ENCODE measurements at places on chromosomes 11 and 22.

DNA sequence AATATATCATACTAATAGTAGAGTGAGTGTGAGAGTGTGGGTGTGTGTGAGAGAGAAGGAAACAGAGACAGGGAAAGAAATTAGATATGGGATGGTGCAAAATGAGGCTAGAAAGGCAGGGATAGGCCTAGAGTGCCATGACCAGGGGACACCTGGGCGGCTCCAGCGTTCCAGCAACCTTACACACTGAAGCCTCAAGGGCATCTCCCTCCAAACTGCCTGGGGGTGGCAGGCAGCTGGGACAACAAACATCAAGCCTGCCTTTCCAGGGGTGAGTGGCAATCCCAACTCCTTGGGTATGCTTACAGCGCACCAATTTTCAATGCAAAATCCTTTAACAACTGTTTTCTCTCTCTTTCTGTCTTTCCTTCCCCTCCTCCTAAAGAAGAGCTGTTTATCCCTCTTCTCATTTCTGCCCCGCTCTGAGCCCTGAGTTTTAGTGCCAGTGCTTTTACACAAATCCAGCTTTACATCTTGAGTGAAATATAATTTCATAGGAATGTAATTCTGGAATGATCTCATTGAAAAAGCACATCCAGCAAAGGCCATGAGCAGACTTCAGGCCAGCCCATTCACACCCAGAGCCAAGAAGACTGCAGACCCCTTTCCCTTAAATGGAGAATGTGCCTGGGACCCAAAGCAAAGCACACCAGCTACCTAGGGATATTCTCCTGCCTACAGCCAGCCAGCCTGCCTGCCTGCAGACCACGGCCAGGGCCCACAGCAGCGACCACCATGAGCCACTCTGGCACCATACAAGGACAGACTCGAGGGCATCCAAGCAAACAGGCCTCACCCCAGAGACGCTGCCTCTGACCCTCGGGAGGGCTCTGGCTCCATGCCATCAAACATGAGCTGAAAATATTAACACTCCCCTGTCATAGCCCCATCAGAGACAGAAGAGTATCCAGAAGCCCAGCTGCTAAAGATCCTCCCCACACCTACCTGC, 90.3 kb downstream of the RPL27A start:
- DNase-seq = no peak

DNA sequence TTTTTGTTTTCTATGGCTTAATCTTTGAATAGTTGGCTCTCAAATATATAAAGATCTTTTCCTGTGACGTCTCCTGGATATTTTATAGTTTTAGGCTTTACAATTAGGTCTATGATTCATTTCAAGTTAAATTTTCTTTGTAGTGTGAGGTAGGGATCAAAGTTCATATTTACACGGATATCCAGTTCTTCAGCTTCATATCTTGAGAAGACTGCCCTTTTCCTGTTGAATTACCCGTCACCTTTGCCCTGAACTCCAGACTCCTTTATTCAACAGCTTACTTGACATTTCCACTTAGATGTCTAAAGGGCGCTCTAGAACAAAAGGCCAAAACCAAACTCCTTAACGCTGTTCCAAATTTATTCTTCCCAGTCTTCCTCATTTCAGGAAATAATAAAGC, 51.7 kb downstream of the TTC17 start:
- no peak for DNase-seq

- DNase-seq = no peak
Measured at GRCh38 chr11:67312187-67313021, 9.1 kb downstream of the SSH3 start.

- no peak for DNase-seq
Measured at GRCh38 chr11:76047766-76048165, 158.5 kb downstream of the WNT11 start.

- DNase-seq = no peak
Measured at GRCh38 chr11:132312701-132313111, 942.3 kb downstream of the NTM start.

DNA sequence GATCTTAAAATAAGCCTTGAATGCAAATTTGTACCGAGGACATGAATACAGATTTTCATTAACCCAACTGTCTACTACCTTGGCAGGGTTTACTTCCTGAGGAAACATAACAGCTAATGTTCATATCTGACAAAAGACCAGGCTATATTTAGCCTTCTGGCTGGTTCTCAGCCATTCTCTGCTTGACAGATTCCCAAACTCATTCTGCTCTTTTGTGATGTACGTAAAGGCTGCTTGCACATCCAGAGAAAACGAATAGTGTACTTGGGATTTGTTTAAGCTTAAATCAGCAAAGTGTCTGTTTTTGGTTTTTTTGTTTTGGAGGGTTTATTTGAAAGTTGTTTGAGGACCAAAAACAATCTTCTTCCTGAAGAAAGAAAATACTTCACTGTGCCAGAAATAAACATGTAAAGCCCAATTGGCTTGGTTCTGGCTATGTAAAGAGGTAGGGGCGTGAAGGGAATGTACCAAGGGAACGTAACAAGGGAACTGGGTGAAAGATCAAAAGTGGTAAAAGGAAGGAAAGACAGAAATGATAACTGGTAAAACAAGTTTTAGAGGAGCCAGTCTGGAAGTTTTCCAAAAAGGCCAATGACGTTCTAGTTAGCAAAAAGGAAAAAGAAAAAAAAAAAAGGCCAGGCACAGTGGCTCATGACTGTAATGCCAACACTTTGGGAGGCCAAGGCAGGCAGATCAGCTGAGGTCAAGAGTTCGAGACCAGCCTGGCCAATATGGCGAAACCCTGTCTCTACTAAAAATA, 21.4 kb upstream of the CRTAM start:
- DNase-seq = no peak

DNA sequence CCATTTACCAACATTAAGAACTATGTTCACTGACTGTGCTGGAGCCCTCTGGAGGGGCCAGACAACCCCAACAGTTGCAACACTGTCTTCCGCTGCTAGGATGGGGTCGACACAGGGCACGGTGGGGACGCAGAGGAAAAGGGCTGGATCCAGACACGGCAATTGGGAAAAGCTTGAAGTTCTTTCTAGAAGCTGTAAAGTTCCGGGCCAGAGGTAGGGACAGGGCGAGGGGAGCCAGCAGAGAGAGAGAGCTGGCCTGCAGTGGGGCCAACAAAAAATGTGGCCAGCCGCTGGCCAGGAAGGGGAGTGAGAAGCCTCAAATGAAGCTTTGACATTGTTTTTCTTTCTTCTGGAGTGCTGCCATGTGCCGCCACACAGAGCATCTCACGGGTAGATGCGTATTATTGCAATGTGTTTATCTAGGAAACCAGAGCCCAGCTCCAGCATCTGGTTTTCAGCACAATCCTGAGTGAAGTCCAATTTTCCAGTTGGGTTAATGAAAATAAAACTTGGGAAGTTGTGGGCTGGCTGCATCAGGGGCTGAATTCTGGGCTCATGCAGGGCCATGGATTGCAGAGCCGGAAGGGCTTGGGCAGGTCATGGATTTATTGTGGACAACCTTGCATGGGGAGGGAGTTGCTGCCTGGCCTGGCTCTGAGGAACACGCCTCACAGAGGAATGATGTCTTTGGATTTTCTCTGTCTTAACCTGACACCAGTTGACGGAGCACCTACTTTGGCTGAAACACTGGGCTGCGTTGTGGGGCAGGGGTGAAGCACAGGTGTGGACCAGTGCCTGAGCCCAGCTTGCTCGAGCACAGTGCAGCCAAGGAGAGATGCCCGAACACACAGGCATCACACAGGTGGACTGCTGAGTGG, 67.6 kb upstream of the AMPD3 start:
- DNase-seq = no peak

DNA sequence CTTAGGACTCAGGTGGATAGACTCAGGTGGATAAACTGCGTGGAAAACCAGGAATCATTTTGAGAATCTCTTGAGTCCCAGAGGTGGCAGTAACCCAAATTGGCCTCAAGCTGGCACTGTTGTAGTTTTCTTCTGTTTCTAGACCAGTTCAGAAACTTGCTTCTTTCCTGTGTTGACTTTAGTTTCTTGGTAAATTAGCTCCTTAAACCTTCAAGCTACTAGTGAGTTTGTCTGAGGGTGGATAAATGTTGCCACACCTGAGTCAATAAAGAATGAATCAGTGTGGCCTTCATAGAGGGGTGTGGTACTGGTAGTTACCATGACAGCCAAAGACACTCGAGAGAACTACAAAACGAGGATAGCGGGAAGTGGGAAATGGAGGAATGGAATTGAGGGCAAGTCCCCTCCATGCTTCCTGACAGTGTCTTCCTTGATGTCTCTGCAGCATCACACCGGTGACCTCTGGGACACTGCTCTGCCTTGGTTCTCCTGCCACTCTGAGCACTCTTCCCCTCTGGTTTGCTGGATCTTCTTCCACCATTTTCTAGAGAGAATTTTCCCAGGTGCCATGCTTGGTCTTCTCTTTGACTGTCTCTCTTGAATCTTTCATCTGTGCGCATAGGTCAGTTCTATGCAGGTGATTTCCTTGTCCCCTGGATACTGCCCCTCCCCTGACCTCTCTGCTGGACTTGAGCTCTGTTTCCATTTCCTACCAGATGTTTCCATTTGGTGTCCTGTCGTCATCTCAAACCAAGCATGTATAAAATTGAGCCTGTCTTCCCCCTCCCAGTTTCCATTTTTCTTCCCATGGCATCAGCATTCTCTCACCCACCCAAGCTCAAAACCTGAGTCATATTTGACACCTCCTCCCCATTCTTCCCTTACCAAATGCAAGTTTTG, 7.2 kb downstream of the POLD4 start:
- no peak for DNase-seq

GRCh38 chr11:46363455-46364005, 16.3 kb downstream of the DGKZ start:
- DNase-seq = no peak

DNA sequence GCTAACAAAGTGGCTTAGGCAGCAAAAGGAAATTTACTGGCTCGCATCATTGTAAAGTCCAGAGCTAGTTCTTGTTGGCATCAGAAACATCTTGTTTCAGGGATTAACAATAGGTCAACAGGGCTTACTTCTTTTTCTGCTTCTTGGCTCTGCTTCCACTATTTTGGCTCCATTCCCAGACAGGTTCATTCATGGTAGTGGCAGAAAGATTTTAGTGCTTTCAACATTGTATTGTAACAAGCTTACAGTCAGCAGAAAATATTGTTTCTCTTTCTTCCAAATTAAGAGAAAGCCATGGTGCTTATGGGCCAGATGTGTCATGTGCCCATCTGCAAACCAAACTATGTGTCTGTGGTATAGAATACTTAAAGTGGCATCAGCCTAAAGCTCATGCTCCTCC, 315.6 kb downstream of the RAB38 start:
- DNase-seq = no peak

GRCh38 chr11:92702805-92703448, 266.5 kb upstream of the MTNR1B start:
- DNase-seq = no peak

DNA sequence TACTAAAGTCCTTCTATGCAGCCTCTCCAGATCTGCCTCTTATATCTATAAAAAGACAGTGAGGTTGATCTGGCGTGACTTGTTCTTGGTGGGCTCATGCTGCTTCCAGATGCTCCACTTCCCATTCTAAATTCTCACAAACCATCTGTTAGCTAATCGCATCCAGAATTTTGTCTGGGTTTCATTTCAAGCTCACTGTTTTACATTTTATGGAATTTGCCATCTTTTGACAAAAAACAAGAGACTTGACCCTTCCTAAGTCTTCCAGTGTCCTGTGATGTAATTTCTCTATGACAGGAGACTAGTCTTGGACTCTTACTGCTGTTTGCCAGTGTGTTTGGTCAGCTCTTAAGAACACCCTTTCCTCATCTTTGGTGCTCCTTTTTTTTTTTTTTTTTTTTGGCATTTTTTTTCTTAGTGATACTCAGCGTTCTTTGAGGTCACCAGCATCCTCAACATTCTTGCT, 23.0 kb downstream of the CRKL start:
- DNase-seq = no peak

GRCh38 chr22:30731658-30732057, 37.0 kb downstream of the OSBP2 start:
- no peak for DNase-seq

GRCh38 chr11:111246956-111247355, 1.4 kb downstream of the POU2AF2 start:
- no peak for DNase-seq

DNA sequence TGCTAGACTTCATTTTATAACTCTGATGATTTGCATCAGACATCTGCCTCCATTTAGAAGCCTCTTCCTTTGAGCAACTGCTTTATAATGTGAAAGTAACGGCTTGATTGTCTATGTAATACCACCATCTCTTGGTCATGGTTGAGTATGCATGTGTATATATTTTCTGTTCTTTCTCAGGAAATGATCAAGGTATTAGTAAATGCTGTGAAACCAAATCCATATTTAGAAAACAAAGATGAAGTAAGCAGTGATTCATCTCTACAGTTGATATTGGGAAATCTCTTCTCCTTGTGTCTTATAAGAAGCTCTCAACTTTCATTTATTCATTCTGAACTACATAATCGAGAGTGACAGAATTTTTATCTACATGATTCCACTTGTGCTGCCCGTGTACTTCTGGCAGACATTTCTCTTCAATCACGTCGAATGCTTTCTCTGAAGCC, 104.6 kb upstream of the ANO3 start:
- DNase-seq = no peak

DNA sequence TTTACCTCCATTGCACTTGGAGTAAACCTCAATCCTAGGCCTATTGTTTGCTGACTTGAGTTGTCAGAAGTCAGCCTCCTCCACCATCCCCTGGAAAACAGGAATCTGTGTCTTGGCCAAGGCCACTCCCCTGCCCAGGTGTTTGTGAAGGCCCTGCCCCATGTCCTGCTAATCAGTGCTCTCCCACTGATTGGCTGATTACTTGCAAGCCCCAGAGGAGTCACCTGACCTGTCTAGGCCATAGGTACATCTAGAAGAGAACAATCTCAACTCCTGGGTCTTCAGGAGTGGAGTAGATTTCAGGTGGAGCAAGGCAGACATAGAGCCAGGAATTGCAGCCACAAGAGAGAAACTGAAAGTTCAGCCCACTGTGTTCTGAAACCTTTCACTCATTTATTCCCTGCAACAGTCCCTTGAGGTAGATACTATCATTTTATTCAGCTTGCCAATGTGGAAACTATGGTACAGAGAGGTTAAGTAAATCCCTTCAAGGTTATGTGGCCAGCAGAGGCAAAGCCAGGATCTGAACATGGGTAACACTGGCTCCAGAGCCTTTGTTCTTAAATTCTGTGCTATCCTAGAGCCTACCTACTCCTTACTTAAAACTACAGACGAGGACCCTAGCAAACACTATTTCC, 10.4 kb downstream of the OAF start:
- no peak for DNase-seq

DNA sequence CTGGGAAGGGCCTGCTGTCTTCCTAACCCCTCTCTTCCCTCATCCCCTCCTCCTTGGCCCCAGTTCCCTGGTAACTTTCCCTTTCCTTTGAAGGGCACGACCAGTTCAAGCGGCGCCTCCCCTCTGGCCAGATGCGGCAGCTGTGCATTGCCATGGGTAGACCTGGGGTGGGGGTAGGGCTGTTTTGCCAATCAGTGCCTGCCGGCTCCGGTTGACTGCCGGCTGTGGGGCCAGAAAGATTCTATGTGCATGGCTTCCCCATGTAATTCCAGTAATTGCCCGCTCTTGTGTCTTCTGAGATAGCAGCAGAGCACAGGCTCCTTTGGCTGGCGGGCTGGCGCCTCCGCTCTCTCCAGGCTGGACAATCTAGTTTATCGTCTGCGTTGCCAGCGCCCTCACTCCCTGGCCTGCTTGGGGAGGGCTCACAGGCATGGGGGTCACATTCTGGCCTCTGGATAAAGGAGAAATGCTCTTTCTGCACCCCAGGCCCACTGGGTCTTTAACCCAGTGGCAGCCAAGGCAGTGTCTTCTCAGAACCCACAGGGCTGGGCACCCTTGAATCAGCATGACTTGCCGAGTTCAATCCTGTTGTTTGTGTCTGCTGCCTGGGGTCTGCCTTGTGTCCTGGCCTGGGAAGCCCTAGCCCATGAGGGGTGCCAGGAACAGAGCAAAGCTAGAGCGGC, 9.4 kb downstream of the SIDT2 start:
- no peak for DNase-seq

GRCh38 chr11:79269611-79270307, 171.1 kb downstream of the TENM4 start:
- DNase-seq = no peak
